Activated CD4-positive, alpha-beta memory T cell treated with anti-CD3 and anti-CD28 coated beads for 36 hours (primary cell): ENCODE measurements at places on chromosomes 5 and 9.

DNA sequence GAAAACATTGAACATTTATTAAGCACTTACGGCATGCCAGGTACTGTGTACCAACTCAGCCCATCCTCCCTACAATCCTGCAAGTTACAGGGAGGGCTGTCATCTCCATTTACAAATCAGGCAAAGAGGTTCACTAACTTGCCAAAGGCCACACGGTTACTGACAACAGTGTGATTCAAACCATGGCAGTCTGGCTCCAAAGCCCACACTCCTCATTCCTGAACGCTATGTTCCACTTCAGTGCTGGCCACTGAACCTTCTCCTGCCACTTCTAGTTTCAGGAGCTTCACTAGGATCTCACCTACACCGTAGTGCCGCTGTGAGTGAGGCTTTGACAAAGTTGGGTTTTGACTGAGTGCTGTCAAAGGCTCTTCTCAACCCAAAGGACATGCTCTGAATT lies 7.2 kb upstream of the LIFR start:
- DNase-seq = no peak

GRCh38 chr9:89165341-89165740 lies 13.3 kb downstream of the SHC3 start:
- DNase-seq = no peak

DNA sequence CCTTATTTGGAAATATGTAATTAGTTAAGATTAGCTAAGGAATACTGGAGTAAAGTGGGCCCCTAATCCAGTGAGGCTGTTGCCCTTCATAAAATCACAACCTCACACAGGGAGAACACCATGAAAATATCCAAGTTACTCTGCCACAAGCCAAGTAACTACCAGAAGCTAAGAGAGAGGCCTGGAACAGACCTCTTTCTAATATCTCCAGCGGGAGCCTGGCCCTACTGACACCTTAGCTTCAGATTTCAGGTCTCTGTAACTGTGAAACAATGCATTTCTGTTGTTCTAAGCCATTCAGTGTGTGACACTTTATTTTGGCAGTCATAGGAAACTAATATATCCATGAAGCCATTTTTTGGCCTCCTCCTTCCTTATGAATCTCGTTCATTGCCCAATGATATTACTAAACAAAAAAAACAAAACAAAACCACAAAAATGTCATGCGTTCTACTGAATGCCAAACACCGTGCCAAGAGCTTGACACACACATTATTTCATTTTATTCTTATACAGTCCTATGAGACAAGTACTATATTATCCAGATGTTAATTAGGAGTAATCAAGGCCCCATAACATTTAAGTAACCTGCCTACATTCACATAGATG lies 699.0 kb downstream of the MAT2B start:
- DNase-seq = no peak

DNA sequence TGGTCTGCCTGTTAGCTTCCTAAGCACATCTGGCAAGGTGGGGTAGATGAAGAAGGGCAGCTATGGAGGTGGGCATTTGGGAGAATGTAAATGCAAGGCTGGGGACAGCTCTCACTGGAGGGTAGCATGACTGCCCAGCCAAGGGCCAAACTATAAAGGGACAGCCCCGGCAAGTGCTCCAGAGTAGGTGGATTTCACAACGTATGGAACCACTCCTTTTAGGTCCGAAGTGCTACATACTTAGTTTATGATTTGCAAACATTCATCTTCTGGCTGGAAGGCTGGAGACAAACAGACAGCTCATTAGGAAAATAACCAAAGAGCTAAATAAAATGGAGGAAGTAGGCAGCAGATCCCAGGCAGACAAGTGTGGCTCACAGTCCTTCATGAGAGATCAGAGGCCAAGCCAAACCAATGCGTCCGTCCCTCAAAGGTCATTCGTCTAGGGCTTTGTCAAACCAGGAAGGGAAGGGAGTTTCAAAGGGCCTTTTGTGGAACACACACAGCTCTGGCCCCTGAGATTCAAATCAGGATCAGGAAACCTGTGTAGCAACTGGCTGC lies 42.5 kb upstream of the GLRX start:
- no peak for DNase-seq

DNA sequence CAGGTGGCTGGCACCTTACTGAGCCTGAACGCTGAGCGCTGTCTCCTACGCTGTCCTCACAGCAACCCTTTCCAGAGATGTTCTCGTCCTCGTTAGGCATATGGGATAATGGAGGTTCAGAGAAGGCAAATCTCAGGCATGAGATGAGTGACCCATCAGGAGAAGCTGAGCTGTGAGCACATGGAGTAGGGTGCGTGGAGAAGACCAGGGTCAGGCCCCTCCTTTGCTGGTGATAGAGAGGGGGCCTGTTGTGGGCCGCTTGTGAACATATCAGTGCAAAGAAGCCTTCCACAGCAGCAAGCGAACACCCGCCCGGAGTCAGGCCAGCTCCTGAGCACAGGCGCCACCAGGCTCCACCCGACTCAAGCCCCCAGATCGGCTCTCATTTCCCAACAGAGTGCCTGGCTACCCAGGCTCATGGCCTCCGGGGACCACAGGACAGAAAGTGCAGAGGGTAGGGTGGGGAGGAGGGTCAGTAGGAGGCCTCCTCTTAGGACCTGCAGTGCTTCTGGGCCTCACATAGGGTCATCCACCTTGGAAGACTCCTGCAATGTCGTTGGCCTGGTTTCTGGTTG lies 15.0 kb upstream of the TIFAB start:
- DNase-seq = no peak

GRCh38 chr9:130713286-130713960 lies 19.8 kb downstream of the EXOSC2 start:
- no peak for DNase-seq

- no peak for DNase-seq
Observed at GRCh38 chr5:33556330-33557328, 115.9 kb downstream of the TARS1 start.

- no peak for DNase-seq
Observed at GRCh38 chr5:6644794-6645241, 11.6 kb downstream of the SRD5A1 start.

GRCh38 chr9:79694676-79695400 lies 123.1 kb downstream of the TLE4 start:
- DNase-seq = no peak

- DNase-seq = no peak
Observed at GRCh38 chr5:168948746-168949145, 352.2 kb downstream of the SLIT3 start.

DNA sequence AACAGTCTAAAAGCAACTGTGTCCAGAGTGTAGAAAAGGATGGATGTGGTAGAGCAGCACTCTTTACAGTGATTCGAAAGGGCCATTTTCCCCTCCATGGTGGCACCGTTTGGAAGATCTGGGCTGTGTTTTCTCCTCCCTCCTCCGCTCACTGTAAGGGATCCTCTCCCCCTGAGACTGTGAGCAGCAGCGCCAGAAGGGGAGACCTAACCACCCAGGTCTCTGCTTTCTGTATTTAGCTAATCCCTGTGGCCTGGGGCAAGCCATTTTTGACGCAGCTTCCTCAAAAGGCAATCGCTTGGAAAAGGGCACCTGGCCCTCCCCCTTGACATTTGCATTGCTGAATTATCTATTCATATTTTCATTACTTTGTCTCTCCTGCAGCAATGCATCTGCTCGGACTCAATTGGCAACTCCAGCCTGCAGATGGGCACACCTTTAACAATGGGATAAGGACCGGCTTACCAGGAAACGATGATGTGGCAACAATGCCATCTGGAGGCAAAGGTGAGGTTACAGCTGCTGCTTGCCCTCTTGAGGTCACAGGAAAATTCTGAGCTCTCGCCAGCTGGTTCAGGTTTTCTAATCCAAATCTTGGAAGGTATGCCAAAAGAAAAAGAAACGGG lies 244.3 kb upstream of the WWC1 start:
- DNase-seq = peak; percentile 25

DNA sequence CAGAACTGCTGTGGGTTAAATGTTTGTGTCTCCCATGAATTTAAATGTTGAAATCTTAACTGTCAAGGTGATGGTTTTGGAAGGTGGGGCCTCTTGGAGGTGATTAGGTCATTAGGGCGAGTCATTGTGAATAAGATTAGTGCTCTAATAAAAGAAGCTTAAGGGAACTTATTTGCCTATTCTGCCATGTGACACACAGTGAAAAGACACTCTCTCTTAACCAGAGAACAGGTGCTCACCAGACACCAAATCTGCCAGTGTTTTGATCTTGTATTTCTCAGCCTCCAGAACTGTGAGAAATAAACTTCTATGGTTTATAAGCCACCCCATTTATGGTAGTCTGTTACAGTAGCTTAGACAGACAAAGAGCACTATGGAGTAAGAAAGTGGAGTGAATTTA lies 117.9 kb upstream of the SV2C start:
- no peak for DNase-seq

DNA sequence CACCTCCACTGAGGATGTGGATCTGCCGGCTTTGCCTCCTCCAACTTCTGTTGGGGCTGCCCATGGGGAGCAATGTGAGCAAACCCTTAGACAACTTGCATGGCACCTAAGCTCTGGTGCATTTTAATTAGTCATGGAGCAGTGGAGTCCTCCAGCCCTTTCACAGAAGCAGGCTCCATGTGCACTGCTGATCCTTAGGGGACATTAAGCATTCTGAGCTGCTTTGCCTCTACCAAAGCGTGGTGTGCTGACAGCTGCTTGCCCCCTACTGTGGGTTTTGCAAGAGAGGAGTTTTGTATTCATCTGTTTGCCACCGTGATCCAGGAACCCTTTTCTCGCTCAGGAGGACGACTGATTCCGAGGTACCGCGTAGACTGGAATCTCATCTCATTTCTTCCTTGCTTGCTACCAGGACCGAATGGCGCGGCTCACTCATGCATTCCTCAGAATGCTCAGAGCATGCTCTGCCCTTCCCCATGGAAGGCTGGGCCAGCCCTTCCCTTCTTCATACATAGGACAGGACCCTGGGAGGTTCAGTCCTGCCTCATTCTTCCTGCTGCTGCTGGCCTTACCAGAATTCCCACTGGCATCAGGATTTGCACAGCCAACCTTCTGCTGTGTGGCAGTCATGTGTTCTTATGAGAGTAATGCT lies 432.5 kb downstream of the GADD45G start:
- DNase-seq = no peak
